ENCODE measurements at places on chromosomes 5 and 9.

DNA sequence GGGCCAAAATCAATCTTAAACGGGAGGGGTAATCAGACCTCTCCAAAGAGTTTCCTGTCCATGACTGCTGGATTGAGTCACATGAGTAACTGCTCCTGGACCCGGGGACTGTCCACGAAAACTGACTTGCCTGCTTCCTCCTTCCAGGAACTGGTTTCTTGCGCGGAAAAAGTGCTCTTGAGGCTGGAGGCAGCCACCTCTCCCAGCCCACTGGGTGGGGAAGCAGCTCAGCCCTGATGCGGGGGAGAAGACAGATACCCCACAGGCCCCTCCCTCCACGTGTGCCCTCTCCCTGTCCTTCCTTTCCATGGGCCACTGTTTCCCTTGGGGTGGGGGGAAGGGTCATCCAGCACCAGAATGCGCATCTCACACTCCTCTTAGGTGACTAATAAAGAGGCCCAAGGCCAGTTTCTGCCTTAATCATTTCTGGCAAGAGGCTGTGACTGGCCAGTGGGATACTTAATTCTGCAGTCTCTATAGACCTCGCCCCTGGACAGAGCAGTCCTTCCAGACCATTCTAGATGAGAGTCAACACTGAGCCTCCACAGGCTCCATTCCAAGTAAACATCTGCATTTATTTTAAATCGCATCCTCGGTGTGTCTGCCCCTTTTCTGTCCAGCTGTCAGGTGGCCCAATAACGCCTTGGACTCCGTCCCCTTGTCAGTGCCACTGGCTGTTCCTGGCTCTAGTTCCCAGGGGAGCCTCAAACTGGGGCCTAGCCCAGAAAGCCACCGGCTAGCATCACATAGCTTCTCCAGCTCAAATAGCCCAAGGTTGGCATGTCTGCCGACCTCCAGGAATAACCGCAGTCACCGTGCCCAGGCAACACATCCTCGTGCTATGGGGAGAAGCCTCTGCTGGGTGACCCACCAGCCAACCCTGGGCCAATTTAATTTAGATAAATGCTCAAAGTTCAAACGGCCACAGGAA lies 12.0 kb downstream of the REXO4 start:
- no peak for DNase-seq

- no peak for DNase-seq
Measured at GRCh38 chr9:30913331-30913730, 1471.1 kb upstream of the ACO1 start.

DNA sequence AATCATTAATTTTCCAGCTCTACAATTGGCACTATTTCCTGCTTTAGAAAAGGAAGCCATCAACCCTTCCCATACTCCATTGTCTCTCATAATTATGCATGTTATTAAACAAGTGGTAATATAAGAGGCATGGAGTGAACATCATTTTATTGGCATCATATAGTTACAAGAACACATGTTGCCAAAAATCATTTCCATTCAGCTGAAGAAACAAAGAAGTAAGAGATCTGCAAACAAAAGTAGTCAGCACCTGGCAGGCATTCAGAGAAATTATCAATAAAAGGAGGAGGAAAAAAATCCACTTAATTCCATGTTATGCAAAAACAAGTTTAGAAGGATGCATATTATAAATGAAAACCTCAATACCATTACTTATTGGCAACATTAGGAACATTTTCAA lies 1208.2 kb upstream of the C9orf72 start:
- no peak for DNase-seq

- no peak for DNase-seq
Measured at GRCh38 chr5:34957321-34957720, 28.0 kb downstream of the DNAJC21 start.

GRCh38 chr5:154972476-154973080 lies 31.7 kb downstream of the MRPL22 start:
- no peak for DNase-seq

DNA sequence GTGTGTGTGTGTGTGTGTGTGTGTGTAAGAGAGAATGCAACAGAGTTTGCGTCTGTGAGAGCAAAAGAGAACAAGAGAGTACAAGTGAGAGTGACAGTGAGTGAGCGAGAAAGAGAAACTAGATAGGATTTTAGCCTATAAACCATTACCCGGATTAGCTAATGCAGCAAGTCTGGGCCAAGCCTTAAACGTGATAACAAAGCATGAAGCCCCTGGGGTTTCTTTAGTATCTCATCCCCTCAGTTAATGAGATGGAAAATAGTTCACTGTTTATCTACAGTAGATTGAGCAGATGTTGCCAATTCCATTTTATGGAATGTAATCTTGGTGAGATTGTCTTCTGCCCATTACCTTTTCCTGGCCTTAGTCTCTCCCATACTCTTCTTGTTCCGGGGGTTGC lies 114.5 kb downstream of the MAT2B start:
- DNase-seq: no peak

DNA sequence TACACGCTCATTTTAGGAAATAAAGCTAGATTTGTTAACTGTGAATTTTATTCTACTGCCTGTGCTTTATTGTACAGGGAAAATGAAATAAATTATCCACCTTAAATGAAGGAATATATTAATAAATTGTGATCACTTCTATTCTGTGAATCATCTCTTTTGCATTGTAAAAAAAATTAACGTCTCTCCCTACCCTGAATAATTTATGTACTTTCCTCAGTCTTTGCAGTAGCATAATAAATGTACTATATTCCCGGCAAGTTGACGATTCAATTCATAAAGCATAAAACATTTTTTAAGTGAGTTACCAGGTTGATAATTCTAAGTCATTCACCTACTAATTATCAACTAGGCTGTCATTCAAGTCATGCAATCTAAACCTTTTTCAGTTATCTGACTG lies 1425.3 kb upstream of the CDH9 start:
- no peak for DNase-seq

DNA sequence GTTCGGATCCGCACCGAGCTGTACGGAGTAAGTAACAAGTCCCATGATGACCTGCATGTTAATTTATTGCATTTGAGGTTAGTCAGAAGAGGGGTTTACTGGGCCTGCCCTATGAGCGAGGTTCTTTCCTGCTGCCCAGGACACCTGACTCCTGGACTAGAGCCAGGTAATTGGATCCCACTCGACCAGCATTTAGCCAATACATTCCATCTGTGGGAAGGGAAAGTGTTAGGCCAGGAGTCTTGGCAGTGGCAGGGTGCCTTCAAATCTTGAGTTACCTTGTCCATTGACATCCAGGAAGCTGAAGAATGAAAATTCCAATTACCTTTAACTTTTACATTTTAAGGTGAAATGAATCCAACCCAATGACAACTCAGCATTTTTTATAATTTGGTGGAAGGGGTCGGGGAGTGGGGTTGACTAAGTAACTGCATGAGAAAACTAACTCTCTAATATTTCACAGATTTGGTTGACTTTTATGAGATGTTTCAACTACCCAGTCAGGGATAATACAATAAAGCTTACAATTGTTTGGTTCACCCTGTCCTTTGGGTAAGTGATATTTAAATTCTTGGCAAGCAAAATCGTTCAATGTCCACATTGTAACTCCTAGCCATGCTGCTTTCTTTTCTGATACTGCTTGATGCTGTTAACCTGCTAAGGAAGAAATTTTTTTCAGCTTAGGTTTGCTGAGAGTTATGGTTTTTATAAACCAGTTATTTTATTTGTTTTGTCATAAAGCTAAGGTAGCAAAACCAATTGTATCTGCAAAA lies 111.6 kb upstream of the IQGAP2 start:
- no peak for DNase-seq

GRCh38 chr5:1881098-1881572 lies 1.6 kb downstream of the IRX4 start:
- DNase-seq: no peak

DNA sequence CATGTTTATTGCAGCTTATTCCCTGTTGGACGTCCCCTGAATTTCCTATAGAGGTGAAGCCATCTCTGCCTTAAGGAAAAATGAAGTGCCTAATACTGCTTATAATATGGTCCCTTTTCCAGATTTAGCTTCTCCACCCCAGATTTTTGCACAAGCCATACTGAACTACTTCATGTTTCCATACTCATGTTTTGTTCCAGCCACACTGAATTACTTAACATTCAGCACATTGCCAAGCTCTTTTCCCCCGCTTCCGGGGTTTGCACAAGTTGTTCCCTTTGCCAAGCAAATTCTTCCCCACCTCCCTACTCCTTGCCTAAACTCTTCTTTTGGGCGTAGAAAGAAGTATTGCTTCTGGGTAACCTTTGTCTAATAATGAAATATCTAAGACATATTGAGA lies 1.7 kb upstream of the CNTRL start:
- DNase-seq: no peak

- DNase-seq: no peak
Measured at GRCh38 chr9:85040821-85041465, 371.4 kb downstream of the NTRK2 start.

GRCh38 chr9:29659736-29660135 lies 2086.5 kb upstream of the C9orf72 start:
- DNase-seq: no peak

GRCh38 chr5:112534611-112535255 lies 115.7 kb upstream of the EPB41L4A start:
- no peak for DNase-seq

DNA sequence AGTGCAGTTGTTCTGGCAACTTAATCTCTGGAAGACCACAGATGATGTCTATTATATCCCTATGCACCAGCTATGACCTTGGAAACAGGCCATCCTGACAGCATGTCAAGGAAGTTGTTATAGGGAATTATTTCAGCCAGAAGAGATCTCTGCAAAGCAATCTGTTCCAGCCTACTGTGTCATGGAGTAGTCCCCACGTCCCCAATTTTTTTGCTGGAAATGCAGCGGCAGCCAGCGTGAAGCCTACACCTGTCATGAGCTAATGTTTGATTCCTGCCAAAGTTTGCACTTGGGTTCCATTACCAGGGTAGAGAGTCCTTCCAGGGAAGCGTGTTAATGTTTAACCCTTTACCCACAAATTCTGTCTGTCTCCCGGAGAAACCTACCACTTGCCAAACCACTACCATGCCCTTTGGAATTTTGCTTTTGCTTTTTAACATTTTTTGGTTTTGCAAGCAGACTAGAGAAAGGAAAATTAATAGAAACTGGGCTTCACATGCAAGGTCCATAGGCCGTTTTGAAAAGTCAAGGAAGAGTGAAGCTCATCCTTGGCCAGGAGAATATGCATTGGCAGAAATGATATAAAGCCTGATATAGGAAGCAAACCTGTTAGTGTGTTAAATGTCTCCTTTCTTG lies 174.9 kb upstream of the SPRY4 start:
- no peak for DNase-seq

- no peak for DNase-seq
Measured at GRCh38 chr9:95499847-95500246, 16.9 kb downstream of the PTCH1 start.

GRCh38 chr9:33884856-33885701 lies 68.1 kb downstream of the UBE2R2 start:
- DNase-seq: no peak

DNA sequence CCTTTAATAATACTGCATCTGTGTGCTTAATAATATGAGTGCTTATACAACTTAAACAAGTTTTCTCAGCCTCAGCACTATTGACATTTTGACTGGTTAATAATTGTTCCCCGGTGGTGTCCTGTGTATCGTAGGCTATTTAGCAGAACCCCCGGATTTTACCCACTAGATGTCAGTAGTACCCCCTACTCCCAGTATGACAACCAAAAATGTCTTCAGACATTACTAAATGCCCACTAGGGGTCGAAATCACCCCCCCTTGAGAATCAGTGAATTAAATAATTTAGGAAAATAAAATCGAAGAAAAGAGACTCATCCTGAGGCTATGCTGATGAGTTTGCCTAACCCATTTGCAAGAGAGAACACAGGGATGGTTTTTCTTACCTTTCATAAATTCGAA lies 166.3 kb downstream of the ATP10B start:
- no peak for DNase-seq

GRCh38 chr9:119368681-119369581 lies at the start of gene BRINP1:
Gene BRINP1 (minus strand): TSS chr9:119369435. CDS start chr9:119313355, 56,080 bp downstream.
- no peak for DNase-seq

- no peak for DNase-seq
Measured at GRCh38 chr9:16206518-16206917, 653.7 kb downstream of the CCDC171 start.

GRCh38 chr5:54214722-54215121 lies 95.7 kb downstream of the ARL15 start:
- no peak for DNase-seq

- DNase-seq: no peak
Measured at GRCh38 chr5:1135696-1136525, 24.0 kb upstream of the SLC12A7 start.

Data from activated T-helper 1 cell treated with anti-CD3 and anti-CD28 coated beads, Interleukin-2, amount 50 U/mL, for 16 hours (primary cell).